Stimulated activated CD4-positive, alpha-beta T cell treated with anti-CD3 and anti-CD28 coated beads, Interleukin-12 subunit alpha, Interleukin-12 subunit beta, amount 100 ng/mL, for 48 hours (primary cell): ENCODE measurements at places on chromosomes 4 and X.

GRCh38 chrX:55867708-55868107 is 150.2 kb downstream of the RRAGB start:
- no peak for DNase-seq

GRCh38 chrX:3348191-3348590 is 1.7 kb upstream of the MXRA5 start:
- no peak for DNase-seq

DNA sequence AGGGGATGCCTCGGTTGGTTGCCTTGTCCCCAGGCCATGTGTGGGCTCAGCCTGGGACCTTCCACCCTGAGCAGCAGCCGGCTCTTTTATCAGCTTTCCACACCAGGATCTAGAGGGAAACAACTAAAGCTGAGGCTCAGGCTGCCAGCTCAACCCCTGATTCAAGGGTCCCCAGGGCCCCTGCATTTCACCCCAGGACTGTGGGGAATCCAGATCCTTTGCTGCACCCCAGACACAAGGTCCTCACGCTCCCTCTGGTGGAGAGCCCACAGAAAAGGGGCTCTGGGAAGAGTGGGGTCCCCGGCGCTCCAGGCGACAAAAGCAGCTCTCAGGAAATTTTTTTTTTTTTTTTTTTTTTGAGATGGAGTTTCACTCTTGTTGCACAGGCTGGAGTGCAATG is 64.3 kb downstream of the ZFYVE28 start:
- no peak for DNase-seq

- DNase-seq = no peak
Measured at GRCh38 chrX:100829730-100830129, 9.5 kb downstream of the CSTF2 start.

GRCh38 chr4:100391863-100392262 is 126.0 kb downstream of the EMCN start:
- no peak for DNase-seq

DNA sequence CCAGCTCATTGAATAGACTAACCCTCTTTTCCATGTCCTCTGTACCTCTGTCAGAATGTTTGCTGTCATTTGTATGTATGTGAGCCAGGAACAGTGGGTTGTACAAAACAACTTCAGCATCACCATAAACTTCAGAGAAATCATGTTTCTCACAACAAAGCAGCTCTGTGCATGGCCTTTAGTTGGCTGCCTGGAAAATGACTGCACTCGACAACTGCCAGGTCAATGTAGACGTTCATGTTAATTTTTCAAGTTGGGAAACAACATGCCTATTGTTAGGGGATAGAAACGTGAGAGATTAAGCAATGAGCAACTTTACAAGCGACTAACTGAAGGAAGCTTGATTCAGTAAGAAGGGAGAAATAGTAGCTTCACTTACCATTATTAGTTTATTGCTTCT is 17.9 kb upstream of the CXCL11 start:
- DNase-seq = no peak

- no peak for DNase-seq
Measured at GRCh38 chrX:100687546-100687945, 43.5 kb downstream of the SRPX2 start.

GRCh38 chr4:16212138-16212782 is 14.0 kb downstream of the TAPT1 start:
- no peak for DNase-seq

DNA sequence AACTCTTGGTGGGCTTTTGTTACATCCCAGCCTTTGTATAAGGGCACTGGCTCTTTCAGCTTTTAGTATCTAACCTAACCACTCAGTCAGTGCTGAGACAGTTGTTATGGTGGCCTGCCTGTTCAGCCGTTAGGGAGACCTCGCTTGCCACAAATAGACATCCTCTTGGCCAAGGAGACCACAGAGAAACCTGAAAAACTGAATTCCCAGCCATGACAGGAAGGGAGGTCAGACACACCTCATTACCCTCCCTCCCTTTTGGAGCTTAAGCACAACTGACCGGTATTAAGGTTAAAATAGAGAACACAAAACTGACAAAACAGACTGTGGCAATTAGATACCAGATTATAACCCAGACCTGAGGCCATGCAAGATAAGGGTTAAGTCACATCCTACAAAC is 1639.3 kb downstream of the RPA4 start:
- no peak for DNase-seq

DNA sequence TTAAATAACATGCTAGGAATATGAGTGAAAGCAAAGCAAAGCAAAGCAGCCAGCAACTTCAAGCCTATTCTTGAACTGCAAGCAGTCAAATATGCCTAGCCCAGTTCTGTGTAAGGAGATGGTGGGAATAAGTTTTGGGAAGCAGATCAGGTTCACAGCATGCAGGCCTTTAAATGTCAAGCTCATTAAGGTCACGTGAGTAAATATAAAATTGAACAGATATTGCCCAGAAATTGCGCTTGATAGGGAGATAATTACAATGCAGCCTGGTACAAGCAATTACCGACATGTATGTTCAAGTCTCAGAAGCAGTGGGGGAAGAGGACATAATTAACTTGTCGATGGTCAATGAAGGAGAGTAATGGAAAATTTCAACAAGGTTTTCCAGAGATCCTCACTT is 6.0 kb downstream of the GNPDA2 start:
- no peak for DNase-seq

GRCh38 chr4:26857278-26858034 is 3.2 kb upstream of the STIM2 start:
- peak; percentile 90 for DNase-seq

- no peak for DNase-seq
Measured at GRCh38 chr4:96164814-96165351, 325.0 kb downstream of the PDHA2 start.

DNA sequence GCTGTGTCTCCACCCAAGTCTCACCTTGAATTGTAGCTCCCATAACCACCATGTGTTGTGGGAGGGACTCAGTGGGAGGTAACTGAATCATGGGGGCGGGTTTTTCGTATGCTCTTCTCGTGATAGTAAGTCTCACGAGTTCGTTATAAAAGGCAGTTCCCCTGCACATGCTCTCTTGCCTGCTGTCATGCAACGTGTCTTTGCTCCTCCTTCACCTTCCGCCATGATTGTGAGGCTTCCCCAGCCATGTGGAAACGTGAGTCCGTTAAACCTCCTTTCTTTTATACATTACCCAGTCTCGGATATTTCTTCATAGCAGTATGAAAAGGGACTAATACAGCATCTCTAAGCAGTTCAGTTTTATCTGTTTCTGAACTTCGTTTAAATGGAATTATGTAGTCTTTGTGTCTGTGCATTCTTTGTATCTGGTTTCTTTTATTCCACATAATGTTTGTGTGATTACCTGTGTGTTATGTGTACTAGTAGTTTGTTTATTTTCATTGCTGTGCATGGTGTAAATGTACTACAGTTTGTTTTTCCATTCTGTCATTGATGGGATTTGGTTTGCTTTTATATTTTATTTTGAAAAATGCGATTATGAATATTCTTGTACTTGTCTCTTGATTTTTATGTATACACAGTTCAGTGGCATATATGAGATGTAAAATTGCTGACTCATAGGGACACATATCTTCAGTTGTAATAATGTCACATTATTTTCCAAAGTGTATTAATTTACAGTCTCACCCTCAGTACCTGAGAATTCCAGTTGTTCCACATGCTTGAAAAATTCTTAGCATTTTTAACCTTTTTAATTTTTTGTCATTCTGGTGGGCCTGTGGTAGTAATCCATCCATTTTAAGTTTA is 304.9 kb downstream of the GBA3 start:
- no peak for DNase-seq

- no peak for DNase-seq
Measured at GRCh38 chrX:151239751-151240150, 63.4 kb downstream of the GPR50 start.

- no peak for DNase-seq
Measured at GRCh38 chr4:95209927-95210326, 338.8 kb downstream of the UNC5C start.

DNA sequence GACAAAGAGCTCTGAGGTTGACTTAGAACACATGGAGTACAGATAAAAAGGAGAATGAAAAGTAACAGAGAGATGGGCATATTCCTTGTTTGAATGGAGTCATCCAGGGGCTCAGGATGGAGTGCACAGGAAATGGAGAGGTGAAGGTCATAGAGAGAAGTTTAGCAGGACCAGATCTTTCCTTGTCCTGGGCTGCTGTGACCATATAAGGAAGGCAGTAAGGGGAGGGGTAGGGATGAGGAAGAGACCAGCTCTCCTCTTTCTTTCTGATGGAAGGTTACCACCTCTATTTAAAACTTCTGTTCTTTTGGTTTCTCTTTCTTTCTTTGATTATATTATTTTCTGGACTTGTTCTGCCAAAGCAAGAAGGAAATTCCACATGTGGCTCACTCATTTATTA is 27.0 kb downstream of the AR start:
- no peak for DNase-seq

- no peak for DNase-seq
Measured at GRCh38 chr4:102466298-102466697, 34.9 kb upstream of the NFKB1 start.

GRCh38 chrX:77617206-77617605 is 168.8 kb downstream of the ATRX start:
- no peak for DNase-seq

DNA sequence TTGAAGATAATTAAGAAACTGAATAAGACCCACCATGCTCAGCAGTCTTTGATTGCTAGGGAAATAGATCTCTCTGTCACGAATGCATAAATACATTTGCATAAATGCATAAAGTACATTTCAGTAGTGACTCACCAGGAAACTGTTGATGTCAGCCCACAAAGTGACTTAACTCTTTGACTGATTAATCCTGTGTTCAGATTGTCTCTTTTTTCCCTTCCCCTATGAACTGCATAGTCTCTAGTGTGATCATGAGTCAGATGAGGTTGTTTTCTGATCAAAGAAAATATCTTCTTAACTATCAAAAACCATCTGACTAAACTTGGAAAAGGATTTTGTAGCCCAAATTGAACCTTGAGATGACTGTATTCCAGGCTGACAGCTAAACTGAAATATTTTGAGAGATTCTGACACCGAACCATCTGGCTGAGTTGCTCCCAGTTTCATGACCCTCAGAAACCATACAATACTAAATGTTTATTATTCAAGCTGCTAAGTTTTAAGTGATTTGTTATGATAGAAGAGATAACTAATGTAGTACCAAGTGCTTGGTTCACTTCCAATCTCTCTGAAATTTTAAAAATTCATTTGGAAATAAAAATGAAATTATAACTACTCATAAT is 1381.5 kb upstream of the AGA start:
- DNase-seq = no peak

DNA sequence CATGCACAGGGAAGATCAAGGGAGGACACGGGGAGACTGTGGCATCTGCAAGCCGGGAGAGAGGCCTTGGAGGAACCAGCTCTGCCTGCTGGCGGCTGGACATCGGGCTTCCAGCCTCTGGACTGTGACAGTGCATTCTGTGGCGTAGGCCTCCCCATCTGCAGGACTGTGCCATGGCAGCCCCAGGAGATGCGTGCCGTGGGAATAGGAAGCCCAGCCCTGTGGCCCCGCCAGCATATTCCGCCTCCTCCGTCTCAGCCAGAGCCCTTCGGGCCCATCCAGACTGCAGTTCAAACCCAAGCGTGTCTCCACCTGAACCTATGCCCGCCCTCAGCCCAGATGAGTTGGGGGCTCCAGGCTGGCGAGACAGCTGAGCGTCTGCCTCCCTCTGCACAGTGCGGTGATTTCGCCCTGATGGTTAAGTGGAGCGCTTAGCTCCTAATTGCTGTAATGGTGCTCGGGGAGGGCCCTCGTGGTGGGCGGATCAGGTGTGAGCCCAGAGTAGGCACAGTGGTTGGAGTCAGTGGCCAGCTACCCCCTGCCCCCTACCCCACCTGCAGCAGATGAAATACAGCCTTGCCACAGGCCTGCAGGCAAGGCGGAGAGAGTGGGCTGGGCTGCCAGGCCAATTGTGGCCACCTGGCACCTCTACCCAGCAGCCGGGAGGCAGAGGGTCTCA is 133.9 kb downstream of the HMX1 start:
- DNase-seq = no peak

DNA sequence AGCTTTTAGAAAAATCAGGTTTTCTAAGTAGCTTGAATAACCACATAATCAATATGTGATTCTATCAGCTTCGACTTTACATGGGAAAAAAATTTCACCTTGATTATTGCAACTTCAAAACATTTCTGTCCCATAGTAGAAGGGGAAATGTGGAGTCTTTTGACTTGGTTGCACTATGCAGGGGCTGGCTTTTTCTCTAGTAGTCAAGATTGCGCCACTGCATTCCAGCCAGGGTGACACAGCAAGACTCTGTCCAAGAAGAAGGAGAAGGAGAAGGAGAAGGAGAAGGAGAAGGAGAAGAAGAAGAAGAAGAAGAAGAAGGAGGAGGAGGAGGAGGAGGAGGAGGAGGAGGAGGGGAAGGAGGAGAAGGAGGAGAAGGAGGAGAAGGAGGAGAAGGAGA is 84.9 kb downstream of the MAML3 start:
- no peak for DNase-seq

DNA sequence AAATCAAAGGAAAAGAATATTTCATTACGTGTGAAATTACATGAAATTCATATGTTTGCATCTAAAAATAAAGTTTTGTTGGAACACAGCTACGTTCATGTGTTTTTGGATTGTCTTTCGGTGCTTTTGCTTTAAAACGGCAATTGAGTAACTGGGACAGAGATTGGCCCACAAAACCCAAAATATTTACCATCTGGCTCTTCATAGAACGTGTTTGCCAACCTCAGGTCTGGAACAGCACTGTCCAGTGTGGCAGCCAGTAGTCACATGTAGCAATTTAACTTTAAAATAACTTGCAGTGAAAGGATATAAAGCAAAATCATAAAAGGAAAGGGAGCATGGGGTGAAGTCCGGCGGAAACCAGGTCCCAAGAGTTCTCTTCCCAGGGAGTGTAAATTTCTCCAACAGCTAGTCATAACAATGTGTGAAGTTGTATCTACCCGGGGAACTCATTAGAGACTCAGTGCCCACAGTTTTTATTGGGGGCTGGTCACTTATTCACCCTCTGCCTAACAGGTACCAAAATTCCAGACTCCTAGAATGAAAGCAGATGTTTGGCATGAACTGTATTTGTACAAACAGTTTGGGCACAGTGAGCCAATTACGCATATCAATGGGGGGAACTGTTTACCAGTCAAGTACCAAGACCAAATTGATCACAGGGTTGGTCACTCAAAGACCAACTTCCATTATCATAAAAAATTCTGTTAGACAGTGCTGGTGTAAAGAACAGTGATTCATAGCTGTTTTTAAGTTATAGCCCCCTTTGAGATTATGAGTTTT is 10.3 kb downstream of the OCIAD1 start:
- no peak for DNase-seq

- no peak for DNase-seq
Measured at GRCh38 chr4:184848510-184848909, 22.7 kb upstream of the ACSL1 start.
